ENCODE measurements at places on chromosomes 2 and 18.
A peak's percentile ranks its signal among the peaks of the same experiment; 100 is the strongest.

GRCh38 chr2:74267068-74267467 lies 68.7 kb downstream of the MTHFD2 start:
- DNase-seq, result peak; percentile 15

- no peak for DNase-seq
These were observed 102.2 kb downstream of the DLGAP1 start for GRCh38 chr18:4352746-4353551.

DNA sequence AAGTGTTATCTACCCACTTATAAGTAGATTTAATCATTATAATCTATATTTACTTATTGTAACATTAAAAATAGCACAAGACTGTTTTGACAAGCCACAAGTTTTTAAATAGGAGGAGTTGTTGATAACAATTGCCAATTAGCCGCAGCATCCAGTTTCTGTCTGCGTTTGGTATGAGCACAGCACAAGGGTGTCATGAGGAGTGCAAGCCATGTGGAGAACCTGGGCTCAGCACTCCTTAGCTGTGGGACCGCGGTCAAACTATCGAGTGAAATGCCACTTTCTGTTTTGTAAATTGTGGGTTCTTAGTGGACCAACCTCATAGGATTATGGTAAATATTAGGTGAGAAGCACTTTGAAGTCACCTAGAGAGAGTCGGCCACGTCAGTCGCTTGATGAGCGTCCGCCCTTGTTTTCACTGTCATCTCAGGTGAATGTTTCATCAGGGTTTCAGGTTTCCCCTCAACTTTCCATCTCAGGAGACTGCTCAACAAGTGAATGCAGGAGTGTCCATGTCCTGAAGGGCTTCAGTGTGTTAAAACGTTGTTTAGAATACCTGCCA lies 294.5 kb downstream of the ZNF407 start:
- DNase-seq, result no peak

GRCh38 chr18:62844850-62845643 lies 129.7 kb downstream of the PHLPP1 start:
- DNase-seq, result no peak

- DNase-seq, result no peak
These were observed 61.1 kb upstream of the UGP2 start for GRCh38 chr2:63780518-63781155.

- DNase-seq, result peak; percentile 46
These were observed 138.1 kb downstream of the WDR7 start for GRCh38 chr18:56789004-56789888.

DNA sequence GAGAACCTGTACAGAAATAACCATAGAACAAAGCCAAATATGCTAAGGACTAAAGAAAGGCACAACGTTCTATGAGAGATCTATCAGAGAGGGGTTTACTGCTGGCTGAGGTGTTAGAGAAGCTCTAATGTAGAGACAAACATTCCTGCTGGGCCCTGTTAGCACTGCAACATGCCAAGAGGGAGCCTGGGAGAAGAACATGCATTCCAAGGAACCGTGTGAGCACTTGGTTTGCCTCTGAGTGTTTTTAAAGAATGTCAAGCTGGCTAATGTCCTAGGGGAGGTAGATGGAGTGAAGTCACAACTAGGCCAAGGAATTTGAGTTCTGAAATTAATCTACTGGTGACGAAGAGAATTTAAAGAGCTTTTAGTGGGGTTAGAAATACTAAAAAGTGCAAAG lies 384.3 kb upstream of the LYPD1 start:
- DNase-seq, result no peak

DNA sequence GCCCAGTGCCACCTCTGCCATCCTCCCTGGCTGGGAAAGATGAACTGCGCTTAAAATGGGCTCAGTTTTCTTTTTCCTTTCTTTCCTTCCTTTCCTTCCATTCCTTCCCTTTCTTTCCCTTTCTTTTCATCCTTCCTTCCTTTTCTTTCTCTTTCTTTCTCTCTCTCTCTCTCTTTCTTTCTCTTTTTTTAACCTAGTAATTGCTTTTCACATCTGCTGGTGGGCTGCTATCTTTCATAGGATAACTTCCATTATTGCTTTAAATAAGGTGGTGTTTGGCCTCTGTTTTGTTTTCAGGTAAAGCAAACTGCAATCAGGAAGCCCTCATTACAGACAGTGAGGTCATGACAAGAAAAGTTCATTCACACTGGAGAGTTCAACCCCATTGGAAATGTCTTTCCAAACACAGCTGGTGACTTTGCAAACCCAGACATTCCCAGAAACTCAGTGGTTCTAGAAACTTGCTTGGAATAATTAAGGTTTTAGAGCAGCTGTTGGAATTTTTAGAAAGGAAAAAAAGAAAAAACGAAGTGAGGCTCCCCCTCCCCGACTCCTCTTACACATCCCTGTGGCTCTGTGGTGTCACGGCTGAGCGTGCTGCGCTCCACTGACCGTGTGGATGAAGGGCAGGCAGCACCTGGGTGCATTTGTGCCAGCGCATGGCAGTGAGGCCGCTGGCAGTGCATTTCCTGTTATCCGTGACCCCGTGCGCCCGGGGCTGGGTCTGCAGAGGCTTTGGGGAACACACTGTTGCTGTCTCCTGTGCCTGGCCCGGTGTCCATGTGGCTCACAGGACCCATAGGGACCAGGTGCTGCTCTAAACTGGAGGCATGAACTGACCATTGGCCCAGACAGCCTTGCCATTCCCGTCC lies 76.9 kb downstream of the MBP start:
- DNase-seq, result no peak

- no peak for DNase-seq
These were observed 91.6 kb downstream of the ASB1 start for GRCh38 chr2:238518172-238518820.

- no peak for DNase-seq
These were observed 84.6 kb upstream of the DNMT3A start for GRCh38 chr2:25426326-25426725.

- no peak for DNase-seq
These were observed 215.7 kb downstream of the ANAPC1 start for GRCh38 chr2:111668274-111668616.

DNA sequence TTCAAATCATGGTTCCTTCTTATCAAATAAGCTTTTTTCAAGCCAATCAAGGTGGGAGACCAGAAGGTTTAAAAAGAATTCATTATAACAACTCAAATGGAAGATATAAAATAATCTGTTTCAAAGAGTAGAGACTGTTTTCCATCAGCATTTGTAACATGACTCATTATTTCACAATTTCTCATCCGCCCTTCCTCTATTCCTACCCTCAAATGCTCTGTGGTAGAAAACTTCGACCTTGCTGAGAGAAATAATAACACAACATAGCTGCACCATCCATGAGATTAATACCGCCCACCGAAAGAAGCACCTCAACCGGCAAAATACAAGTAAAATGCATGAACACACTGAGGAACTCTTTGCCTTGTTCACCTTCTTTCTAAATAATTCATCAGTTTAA lies 2039.2 kb upstream of the CELF4 start:
- no peak for DNase-seq

- no peak for DNase-seq
These were observed 138.8 kb upstream of the CTAGE1 start for GRCh38 chr18:22556222-22557167.

DNA sequence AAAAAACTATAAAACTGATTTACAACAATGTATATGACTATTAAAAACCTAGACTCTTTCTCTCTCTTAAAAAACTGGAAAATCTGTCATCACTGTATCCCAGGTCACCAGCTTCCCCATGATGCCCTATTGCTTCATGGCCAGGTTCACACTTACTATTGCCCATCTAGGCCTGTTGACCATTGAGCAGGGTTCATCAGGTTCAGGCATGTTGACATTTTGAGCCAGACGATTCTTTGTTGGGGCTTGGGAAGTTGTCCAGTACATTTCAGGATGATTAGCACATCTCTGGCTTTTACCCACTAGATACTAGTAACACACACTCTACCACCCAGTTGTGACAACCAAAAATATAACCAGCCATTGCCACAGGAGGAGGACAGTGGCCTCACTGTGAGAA lies 26.9 kb upstream of the RAB27B start:
- no peak for DNase-seq

DNA sequence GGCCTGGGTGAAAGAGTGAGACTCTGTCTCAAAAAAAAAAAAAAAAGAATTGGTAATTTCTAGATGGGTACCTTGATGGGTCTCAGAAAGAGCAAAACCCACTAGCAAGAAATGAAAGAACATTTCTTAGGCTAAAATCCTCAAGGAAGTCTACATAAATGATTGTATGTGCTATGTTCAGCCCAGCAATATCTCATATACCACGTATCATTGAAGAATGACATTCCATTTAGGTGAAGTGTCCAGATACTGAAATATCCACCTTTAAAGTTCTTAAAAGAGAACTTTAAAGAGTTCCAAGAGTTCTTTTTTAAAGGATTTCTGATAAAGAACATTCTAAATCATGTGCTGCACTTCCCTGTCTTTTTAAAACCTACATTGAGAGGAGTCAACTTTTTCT lies 19.2 kb downstream of the NRP2 start:
- no peak for DNase-seq

DNA sequence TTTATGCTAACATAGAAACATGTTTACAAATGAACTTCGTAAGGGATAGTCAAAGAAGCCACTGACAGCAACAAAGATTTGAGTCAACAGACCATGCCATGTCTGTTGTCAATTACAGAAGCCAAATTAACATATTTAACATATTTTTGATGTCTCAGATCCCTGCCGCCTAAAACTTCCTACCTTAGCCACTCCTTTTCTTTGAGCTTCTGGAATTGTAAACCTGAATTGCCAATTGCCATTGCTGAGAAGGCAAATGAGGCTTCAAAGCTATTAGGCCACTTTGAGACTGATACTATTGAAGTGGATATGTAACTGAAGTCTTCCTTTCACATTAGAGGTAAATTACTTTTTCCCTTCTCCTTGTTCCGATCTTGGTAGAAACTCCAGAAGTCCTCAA lies 66.0 kb upstream of the DSEL start:
- DNase-seq, result no peak

DNA sequence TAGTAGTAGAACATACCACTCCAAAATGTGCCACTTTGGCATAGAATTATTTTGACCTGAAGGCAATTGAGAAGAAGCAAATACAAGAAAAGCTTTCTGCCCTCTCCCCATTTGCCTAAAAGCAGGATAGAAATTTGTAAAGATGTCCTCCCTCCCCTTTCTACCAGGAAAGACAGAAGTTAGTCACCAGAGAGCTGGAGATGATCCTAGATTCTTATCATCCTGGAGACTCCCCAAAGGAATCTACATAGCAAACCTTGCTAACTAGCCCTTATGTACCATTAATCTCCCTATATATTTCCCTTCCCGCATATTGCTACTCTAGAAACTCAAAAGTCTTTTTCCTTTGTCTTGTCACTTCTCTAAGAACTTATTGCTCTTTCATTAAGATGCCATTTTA lies 12.6 kb upstream of the TMEM37 start:
- no peak for DNase-seq

DNA sequence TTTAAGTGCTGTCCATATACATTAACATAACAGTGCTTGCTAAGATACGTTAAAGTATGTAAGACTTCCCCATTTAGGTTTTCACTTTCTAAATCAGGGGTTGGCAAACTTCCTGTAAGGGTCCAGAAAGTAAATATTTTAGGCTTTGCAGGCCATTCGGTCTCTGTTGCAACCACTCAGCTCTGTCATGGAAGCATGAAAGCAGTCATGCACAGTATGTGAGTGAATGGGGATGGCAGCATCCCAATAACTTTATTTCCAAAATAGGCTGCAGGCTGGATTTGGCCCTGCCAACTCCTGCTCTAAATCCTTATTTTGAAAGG lies 128.7 kb downstream of the PLA2R1 start:
- DNase-seq, result no peak

- DNase-seq, result no peak
These were observed 93.5 kb downstream of the TNS1 start for GRCh38 chr2:217909156-217909820.

- DNase-seq, result peak; percentile 63
These were observed 22.2 kb downstream of the KCNG2 start for GRCh38 chr18:79819968-79820351.

GRCh38 chr18:68666381-68666780 lies 48.5 kb downstream of the TMX3 start:
- no peak for DNase-seq

GRCh38 chr2:65658881-65659280 lies 226.5 kb upstream of the SPRED2 start:
- DNase-seq, result no peak
